NCI-H510A treated with DMSO at 0.1 percent for 48 hours (cell line): ENCODE measurements at places on chromosomes 4 and X.
A peak's percentile ranks its signal among the peaks of the same experiment; 100 is the strongest.

- no peak for DNase-seq
Measured at GRCh38 chr4:174324725-174325124, 41.0 kb downstream of the CEP44 start.

DNA sequence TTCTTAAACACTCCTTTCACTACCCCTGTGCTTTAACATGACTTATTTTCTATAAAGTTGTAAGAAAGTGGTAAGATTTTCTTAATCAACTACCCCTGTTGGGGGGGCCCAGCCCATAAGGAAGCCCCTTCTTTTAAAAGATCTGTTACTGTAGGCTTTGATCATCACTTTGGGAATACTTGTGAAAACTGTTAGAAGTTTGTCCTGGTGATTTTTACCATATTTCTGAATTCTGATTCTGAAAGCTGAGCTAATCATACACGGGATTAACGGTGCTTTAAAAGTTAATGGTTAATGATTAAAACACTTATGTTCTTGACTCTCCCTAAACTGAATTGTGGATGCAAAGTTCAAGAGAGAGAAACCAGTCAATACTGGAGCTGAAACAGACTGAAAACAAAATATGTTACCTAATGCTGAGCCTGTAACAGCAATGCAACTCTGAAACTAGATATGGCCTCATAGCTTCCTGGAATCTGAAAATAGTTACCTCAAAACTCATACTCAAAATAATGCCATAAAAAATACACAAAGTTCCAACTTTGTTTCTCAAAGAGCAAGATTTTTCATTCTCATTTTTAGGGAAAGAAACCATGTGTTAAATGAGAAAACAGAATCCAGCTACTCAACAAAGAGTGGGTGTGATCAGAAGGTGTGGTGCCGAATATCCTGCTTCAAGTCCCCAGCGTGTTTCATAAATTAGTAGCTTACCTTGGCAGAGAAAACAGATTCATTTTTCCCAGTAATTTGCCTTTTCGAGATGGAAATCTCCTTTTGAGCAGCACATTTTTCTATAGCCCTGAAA is 31.6 kb downstream of the ADH7 start:
- DNase-seq = no peak

- no peak for DNase-seq
Measured at GRCh38 chr4:112170451-112170993, 25.3 kb downstream of the FAM241A start.

GRCh38 chrX:134895805-134896581 is 94.8 kb upstream of the SMIM10 start:
- DNase-seq = no peak

DNA sequence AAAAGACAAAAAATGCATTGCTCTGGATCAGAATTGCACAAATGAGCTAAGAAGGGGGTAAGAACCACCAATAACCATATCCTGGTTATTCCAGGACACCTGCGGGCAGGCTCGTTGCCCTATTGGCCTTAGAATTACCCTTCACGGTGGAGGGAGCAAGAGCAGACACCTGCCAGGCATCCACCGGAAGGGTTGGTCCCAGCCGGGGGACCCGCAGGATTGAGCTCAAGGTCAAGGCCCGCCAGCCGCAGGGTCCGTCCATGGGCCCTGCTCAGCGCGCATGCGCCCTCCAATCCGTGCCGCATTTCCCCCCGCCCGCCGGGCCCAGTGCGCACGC is 575 bp downstream of the SLC25A6 start:
- DNase-seq = no peak

DNA sequence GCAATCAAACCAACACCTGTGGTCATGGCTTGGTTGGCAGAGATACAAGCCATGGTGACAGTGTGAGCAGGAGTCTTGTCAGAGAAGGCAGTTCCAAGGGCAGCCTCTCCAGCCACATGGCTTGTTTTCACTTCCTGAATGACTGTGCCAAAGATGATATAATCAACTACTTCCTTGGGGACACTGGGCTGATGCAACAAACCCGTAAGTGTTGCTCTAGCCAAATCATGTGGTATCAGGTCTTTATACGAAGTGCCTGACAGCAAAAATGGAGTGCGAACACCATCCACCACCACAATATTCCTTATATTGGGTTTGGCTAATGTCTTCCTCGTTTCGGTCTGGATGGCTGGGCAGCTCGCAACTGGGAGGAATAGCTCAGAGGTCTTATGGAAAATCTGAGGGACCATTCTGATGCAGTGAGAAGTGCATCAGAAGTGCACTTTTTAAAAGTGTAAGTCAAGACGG is 922.0 kb downstream of the NLGN4X start:
- DNase-seq = no peak

DNA sequence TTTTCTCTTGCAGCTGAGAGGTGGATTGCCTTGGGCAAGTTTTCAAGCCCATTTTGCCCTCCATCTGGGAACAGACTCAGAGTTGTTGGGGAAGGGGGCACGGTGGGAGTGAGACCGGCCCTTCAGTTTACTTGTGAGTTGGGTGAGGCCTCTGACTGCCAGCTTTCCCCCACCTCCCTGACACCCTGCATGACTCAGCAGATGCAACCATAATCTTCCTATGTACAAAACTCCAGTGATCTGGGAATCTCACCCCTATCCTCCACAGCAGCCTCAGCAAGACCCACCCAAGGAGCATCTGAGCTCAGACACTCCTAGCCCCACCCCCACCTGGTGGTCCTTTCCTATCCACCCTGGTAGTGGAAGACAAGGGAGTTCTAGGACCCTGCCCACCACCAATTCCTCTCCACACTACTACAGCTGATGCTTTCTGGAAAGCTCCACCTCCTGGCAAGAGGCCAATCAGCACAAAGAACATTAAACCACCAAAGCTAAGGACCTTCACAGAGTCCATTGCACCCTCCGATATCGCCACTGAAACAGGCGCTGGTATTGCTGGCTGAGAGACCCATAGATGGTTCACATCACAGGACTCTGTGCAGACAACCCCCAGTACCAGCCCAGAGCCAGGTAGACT is 99.4 kb upstream of the STK26 start:
- DNase-seq = no peak

- DNase-seq = no peak
Measured at GRCh38 chr4:166228112-166228511, 355.1 kb downstream of the TLL1 start.

- DNase-seq = no peak
Measured at GRCh38 chrX:21883258-21883657, 27.5 kb downstream of the YY2 start.

GRCh38 chr4:76856243-76857073 is 41.5 kb downstream of the SOWAHB start:
- DNase-seq = peak; percentile 15

DNA sequence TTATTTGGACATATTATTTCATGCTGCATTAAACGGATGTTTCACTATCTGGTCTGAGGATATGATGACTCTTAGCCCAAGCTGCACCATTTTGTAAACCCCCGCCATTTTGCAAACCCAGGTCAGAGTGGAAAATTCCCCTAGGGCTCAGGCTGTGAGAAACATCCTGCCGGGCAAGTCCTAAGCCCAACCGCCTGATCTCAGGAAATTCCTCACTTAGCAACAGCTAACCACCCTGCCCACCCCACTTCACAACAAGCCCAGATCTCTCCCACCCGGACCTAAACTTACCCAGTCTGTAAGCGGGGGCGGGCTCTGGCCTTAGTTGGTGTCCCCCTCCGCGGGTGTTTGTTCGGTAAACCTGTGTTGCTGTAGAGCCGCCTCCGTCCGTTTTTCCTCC is 2747.1 kb downstream of the PCDH7 start:
- DNase-seq = no peak

DNA sequence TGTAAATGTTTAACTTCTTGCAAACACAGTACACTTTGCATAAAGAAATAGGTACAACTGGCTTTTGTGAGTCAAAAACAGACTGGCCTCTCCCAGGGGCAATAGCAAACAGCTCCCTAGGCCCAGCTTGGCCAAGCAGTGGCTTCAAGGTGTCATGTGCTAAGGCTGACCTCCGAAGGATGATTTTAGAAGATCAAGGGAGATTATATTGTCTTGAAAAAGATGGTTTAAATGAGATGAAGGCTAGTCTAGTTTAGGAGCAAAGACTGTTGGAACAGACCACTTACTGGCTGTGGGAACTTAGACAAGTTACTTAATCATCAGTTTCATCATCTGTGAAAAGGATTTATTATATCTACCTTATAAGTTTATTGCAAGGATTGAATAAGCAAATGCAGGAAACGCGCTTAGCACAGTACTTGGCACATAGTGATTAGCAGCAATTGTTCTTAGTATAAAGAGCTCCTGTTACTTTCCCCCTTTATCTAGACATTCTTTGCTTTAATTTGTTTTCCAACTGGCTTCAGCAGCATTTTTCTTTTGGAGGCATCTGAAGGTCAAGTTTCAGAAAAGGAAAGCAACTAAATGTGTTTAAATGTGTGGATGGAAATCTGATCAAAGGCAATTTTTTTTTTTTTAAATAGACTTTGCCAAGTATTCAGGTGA is 17.2 kb downstream of the ANXA3 start:
- DNase-seq = no peak

DNA sequence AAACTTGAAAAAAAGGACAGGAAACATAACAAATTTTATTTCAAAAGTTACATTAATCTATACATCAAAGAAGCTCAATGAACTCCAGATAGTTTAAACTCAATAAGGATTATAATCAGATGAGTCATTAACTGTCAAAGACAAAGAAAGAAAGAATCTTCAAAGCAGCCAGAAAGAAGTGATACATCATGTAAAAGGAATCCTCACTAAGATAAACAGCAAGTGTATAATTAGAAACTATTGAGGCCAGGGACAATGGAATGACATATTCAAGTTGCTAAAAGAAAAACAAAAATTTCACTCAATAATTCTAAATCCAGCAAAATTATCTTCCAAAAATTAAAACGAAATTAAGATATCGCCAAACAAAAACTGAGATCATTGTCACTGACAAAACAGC is 161.6 kb upstream of the NWD2 start:
- no peak for DNase-seq

DNA sequence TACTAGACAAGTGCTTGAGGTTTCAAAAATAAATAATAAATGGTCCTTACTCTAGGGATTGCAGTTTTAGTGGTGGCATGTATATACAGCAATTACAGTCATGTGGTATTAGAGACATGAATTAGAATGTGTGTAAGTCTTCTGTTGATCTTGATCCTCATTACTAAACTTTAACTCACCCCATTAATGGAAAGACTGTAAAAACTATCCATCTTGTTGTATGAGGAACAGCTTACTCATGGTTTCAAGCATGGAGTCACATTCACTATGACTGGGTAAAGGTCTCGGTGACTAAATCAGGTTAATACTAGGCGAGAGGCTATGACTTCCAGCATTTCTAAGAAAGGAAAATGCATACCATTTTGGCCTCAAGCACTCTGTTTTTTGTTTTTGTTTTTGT is 107.0 kb upstream of the HPGD start:
- no peak for DNase-seq

- peak; percentile 7 for DNase-seq
Measured at GRCh38 chr4:180059216-180059881, 2183.9 kb upstream of the TENM3 start.

- DNase-seq = no peak
Measured at GRCh38 chrX:152992115-152992514, 1.8 kb downstream of the PNMA5 start.

DNA sequence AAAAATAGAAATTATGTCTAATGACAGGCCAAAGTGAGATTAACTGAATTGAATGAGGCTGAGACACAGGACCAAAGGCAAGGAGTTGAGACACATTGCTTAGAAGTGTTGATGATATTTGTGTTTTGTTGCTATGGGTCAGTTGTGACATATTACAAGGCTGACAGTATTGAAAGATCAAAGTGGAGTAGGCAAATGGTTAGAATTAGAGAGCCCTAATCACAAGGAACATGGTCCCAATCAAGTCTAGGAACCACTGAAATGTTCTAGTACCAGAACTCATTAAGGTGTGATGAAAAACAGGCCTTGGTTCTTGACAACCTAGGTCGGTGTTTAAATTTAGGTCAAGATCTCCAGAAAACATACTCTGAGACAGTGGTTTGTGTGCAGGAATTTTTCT is 896.3 kb upstream of the HS3ST1 start:
- no peak for DNase-seq

- DNase-seq = no peak
Measured at GRCh38 chr4:14132301-14132700, 504.8 kb upstream of the BOD1L1 start.

GRCh38 chr4:125739760-125740159 is 425.0 kb downstream of the FAT4 start:
- DNase-seq = no peak

GRCh38 chrX:128619490-128619889 is 567.3 kb upstream of the ACTRT1 start:
- DNase-seq = no peak

DNA sequence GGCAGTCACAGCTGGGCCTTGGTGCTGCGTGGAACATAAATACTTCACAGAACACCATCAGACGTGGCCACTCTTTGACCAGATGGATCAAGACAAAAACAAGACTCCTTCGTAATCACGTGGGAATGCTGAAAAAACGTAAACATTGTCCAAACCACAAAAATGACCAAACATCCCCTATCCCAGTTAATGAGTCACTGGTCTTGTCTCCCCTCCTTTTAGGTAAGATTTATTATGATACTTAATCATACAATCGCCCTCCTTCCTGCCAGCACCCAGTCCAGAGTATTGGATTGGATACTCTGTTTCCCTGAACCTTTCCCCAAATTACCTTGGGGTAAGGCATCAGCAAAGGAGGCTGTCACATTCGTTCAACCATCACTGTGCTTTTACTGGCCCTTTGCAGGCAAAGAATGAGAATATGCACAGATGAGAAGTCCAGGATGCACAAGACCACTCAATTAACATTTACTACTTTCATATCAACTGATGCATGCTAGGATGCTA is 601 bp upstream of the TCEANC start:
- no peak for DNase-seq

GRCh38 chr4:158814636-158815330 is 46.0 kb downstream of the FNIP2 start:
- no peak for DNase-seq

DNA sequence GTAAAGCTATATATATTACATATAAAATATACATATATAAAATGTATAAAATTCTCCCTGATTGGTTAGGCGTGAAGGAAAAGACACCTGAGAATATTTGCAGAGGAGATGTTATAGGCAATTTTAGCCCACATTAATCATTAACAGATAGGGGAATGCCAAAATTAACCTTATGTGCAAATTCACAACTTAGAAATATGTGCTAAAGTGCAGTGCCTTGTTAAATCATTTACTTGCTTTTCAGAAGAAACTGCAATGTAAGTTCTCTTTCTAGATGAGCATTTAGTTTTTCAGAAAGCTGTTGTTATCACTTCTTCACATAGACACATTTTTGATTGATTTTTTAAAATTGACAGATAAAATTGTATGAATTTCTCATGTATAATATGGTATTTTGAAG is 5.6 kb downstream of the TASL start:
- no peak for DNase-seq

DNA sequence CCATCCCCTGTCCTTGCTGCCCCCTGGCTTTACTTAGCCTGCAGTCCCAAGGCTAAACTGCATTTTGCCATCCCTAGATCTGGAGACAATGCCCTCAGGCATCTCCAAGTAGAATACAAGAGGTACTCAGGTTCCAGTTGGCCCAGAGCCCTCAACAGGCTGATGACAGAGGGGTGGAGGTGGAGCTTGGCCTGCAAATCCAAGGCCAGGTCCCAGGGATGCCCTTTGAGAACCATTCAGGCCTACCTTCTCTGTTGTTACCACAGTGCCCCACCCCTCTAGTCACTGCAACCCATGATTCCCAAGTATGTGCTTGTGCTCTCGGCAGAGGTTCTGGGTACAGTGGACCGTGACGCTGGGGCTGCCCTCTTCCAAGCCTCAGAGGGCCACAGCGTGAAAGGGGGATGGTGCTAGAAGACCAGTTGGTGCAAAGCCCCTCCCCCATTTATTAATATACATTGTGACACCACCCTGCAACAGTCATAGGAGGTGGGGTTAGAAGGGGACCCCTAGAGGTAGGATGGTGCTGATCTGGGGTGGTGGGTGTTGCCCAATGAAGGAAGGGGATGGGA is 6.4 kb upstream of the UBA1 start:
- DNase-seq = no peak
